ENCODE measurements at places on chromosomes 1 and 21. TPM values are rescaled to one million over a fixed set of nuclear protein-coding genes. Genes with fewer than 3 reads are reported as not detected.

ATP5PO gene
- 220 TPM for total RNA-seq

MIXL1 gene
- not detected for total RNA-seq

FGR gene
- total RNA-seq, result 3.2 TPM

F3 gene
- 211 TPM for total RNA-seq

TTC39A gene
- total RNA-seq, result 7.8 TPM

OR2L2 gene
- 1.9 TPM for total RNA-seq

LRRN2 gene
- total RNA-seq, result 19.9 TPM

HSF2BP gene
- 2.9 TPM for total RNA-seq

GJA8 gene
- total RNA-seq, result not detected

PCP4L1 gene
- 22.9 TPM for total RNA-seq

CAPN8 gene
- total RNA-seq, result 2.3 TPM

AGRN gene
- total RNA-seq, result 106 TPM
